Effector CD8-positive, alpha-beta T cell (primary cell): ENCODE measurements at places on chromosomes 16 and 17.

DNA sequence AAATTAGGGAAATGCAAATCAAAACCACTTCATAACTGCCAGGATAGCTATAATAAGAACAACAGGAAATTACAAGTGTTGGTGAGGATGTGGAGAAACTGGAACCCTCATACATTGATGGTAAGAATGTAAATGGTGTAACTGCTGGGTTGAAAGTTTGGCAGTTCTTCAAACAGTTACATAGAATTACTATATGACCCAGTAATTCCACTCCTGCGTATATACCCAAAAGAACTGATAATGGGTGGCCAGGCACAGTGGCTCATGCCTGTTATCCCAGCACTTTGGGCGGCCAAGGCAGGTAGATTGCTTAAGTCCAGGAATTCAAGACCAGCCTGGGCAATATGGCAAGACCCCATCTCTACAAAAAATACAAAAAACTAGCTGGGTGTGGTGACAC lies 4.5 kb upstream of the CMTM4 start:
- DNase-seq = no peak

DNA sequence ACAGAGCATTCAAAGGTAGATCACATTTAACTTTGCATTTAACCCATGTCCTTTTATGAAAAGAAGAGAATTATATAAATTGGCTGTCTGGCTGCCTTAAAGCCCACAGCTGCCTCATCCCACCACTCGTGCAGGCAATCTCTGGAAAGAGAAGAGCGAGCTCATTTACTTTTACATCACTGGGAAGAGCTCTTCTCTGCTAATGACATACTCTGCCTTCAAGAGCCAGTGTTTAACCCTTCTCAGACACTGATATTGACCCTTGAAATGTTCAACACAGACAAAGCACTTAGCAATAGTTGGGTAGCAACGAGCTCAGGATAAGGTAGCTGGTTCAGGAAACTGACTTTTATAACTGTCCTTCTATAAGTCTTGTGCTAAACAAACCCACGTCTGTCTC lies 6.8 kb downstream of the KRT38 start:
- no peak for DNase-seq

DNA sequence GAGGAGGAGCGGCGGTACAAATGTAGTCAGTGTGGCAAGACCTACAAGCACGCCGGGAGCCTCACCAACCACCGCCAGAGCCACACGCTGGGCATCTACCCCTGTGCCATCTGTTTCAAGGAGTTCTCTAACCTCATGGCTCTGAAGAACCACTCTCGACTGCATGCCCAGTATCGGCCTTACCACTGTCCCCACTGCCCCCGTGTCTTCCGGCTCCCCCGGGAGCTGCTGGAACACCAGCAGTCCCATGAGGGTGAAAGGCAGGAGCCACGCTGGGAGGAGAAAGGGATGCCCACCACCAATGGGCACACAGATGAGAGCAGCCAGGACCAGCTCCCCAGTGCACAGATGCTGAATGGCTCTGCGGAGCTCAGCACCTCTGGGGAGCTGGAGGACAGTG lies 2.8 kb downstream of the ZNF646 start:
- DNase-seq = no peak

GRCh38 chr17:63718988-63719387 lies 19.1 kb upstream of the LIMD2 start:
- no peak for DNase-seq

- no peak for DNase-seq
Measured at GRCh38 chr16:88910284-88911135, 44.0 kb upstream of the PABPN1L start.

GRCh38 chr17:44334727-44335126 lies 10.1 kb upstream of the SLC25A39 start:
- DNase-seq = no peak

DNA sequence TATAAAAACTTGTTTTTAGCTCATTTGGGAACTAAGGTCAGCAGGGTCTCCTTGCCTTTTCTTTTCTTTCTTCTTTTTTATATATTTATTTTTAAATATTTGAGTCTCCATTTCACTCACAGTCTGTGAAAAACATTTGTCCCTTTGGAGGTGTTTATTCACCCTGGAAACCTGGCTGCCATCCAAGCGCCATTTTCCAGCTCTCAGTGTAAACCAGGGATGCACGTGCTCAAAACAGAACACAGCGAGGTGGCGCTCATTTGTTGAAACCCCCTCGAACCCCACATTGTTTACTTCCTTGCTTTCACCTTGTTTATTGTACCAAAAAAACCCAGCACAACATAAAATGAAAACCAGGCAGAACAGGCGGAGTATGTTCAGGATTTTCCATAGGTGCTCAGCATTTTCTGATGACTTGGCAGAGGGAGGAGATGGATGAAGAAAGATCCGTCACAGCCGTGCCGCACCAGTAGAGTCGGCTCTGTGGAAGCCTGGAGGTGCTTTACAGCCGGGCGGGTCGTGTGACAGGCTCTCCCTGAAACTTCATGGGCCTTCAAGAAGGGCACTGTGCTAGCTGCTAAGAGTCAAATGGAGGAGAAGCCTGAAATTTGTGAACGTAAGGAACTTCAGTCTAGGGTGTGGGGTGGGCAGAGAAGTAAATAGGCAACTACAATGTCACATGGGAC lies 284.4 kb downstream of the FOXL1 start:
- no peak for DNase-seq

GRCh38 chr16:25079637-25080378 lies 31.7 kb upstream of the LCMT1 start:
- DNase-seq = no peak

DNA sequence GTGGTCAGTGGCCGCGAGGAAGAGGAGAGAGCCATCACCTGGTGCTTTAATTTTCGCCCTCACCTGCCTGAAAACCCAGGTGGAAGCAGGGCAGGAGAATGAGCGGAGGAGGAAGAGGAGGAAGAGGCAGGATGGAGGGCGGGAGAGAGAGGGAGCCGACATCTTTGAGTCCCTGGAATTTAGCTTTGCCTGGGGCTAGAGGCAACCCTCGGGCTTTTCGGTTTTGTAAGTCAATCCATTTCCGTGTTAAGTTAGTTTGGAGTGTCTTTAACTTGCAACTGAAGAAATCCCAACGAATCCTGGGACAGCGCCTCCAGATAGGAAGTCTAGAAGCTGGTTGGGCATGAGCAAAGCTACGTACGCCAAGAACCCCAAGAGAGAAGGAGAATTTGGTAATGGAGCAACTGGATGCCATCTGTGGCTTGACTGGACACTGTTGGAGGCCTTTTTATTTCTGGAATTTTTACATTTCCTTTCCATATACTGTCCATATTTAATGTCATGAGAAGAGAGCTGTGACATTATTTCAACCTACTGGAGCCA lies 36.9 kb upstream of the ATP2A3 start:
- no peak for DNase-seq

DNA sequence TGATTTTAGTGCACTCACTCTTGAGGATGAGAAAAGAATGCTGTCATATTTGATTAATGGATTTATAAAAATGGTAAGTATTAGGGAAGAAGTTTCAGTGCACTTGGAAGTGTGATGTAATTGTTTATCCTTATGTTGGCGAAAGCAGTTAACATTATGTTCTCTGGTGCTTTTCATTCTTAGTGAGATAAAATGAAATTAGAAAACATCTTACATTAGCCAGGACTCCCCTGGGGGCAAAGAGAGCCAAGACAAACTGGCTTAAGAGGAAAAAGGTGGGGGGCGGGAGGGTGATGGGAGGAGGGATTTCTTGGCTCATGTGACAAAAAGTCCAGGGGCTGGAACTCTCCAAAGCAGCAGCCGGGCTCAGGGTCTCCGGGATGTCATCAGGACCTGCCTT lies 73.2 kb downstream of the KNOP1 start:
- no peak for DNase-seq

GRCh38 chr16:14475370-14476139 lies 154.5 kb downstream of the PARN start:
- DNase-seq = no peak

GRCh38 chr17:8953156-8953885 lies 12.2 kb downstream of the PIK3R5 start:
- no peak for DNase-seq

DNA sequence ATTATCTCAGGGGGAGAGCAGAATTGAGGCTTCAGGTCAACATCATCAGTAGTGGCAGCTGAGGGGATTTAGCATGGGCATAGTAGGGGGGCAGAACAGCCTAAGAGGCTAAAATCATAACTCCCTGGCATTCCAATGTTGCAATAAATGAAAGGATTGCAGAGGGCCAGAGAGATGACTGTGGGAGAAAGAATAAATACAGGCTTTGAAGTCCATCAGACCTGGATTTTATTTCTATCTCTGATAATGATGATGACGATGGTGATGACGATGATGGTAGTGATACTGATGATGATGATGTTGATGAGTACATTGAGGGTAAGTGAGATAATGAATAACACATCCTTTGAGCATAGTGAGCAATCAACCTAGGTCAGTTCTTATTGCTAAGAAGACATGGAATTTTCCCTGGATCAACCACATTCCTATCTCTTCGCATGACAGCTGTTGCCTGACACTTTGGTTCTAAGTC lies 107.4 kb upstream of the CDH11 start:
- no peak for DNase-seq

GRCh38 chr16:20612551-20613480 lies 36.6 kb upstream of the ACSM2B start:
- no peak for DNase-seq

DNA sequence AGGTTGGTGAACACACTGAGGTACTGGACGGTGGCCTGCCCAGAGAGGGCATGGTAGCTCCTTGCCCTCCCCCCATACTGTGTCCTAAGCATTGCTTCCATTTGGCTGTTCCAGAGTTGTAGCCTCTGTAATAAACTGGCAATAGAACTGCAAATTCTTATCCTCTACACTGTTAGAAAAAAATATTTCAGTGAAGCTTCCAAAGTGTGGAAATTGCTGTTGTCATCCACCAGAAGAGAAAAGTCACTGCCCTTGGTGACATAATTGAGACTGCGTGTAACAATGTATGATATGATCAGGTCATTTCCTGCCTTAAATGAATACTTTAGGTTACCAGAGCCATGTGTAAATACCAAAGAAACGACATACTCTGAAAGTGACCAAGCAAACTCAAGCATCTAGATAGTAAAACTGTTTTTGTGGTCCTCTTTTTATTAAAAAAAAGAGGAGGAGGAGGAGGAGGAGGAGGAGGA lies 65.9 kb downstream of the CEP95 start:
- DNase-seq = no peak

- no peak for DNase-seq
Measured at GRCh38 chr16:57013902-57014301, 24.5 kb downstream of the NLRC5 start.

DNA sequence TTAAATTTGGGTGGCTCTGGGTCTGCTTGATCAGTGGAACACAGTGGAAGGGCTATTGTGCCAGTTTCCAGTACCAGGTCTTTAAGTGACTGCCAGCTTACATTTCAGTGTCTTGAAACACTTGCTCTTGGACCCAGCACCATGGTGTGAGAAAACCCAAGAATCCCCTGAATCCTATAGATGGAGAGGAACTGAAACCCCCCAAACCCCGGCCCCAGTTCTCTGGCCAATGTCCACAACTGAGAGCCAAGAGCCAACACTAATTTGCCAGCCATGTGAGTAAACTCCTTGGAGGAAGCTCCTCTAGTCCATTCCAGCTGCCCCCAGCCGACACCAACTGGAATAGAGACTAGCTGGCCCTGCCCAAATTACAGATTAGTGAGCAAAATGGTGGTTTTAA lies 2.4 kb upstream of the ARL2BP start:
- no peak for DNase-seq

GRCh38 chr16:2715966-2716885 lies 3.8 kb downstream of the PRSS27 start:
- no peak for DNase-seq

DNA sequence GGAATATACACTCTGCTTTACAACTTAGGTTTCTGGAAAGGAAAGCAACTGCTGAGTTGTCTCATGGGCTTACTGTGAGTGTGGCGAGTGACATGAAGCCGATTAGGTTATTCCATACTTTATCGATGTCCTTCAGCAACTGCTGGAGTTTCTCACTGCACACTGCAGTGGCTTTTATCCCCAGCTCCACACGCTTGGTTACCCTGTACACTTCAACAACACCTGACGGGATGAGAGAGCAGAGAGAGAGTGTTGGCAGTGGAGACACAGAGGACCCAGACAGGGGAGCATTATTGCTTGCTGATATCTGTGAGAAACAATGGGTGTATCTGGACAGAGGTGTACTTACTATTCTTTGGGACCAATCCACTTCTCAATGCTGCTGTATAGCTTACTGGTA lies 46.2 kb downstream of the DUSP14 start:
- no peak for DNase-seq

DNA sequence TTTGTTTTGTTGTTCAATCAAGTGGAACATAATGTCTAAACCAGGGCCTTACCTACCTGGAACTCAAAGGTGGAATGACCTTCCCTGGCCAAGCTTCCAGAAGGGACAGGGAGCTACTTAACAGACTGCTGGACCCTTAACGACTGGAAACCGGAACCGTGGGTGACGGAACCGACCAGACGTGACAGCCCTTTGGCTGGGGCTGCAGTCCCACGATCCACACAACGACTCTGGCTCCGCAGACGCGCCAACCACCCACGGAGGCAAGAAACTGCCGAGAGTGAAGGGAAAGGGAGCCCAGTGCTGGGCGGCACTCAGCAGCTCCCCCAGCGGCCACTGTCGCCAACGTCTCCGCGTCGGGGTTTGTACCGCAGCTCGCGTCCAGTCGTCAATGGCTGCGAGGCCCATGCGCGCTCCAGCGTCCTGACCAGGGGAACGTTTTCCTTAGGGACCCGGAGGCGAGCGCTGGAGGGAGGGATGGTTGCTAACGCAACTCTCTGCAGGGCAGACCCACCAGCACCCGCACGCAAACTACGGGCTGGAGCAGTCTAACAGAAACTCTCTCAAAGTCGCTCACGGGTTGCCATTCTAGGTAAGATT lies 5.5 kb upstream of the KIF22 start:
- DNase-seq = peak; percentile 51

DNA sequence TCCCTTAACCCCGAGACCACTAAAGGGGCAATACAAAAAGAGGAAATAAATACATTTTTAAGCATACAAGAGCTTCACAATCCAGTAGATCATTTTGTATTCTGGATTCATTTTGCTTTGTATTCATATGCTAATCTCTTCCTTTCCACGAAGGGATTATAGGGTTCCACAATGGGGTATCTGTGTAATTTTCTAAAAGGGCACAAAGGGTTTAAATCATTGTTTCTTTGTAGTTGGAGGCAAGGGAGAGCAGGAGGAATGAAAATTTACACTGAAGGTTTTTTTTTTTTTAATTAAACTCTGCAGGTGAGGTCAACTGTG lies 592 bp upstream of the NUFIP2 start:
- no peak for DNase-seq

DNA sequence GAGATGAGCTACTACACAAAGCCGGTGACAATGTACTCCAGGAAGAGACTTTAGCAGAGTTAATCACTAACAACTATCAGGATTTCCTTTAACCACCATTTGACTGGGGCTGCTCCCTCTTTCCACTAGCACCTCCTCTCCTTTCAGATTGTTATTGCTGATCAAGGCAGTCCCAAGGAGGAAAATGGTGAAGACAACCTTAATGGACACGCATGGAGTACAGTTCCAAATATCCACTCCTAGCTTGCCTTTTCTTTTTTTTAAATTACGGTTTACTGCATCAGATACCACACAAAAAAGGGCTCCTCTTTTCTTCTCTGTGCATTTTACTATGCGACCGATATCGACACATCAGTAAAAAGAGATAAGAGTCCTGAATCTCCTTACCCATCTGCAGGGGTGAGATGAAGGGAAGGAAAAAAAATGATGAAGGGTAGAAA lies 30.9 kb downstream of the FAM222B start:
- no peak for DNase-seq

GRCh38 chr17:30576326-30576861 lies 99.2 kb downstream of the GOSR1 start:
- DNase-seq = no peak

- DNase-seq = no peak
Measured at GRCh38 chr17:32123782-32124181, 18.5 kb upstream of the RHOT1 start.
